Smooth muscle cell of the umbilical artery (primary cell): ENCODE measurements at places on chromosomes 7 and 10. TPM values are rescaled to one million over a fixed set of nuclear protein-coding genes. Genes with fewer than 3 reads are reported as not detected.

Gene PI4K2A
- total RNA-seq = 25.5 and 28.0 TPM in 2 replicates

Gene HPSE2
- total RNA-seq = not detected in 2 replicates

Gene EMX2
- total RNA-seq = 0.59 and 0.65 TPM in 2 replicates

Gene GHRHR
- not detected in 2 replicates for total RNA-seq

Gene ADAMTS14
- 3.6 and 4.2 TPM in 2 replicates for total RNA-seq

Gene SLC26A3
- not detected in 2 replicates for total RNA-seq

Gene OR6V1
- total RNA-seq = not detected in 2 replicates

Gene COL17A1
- 0.30 and 3.1 TPM in 2 replicates for total RNA-seq

Gene OLAH
- total RNA-seq = 0.30 and 0.65 TPM in 2 replicates

Gene C10orf53
- not detected in 2 replicates for total RNA-seq

Gene FGFR2
- total RNA-seq = 1.8 and 9.2 TPM in 2 replicates

Gene UBE2D1
- total RNA-seq = 12.8 and 16.4 TPM in 2 replicates

Gene NODAL
- not detected in 2 replicates for total RNA-seq

Gene MOSPD3
- total RNA-seq = 4.2 and 5.4 TPM in 2 replicates

Gene BTBD16
- not detected in 2 replicates for total RNA-seq

Gene CALHM1
- not detected in 2 replicates for total RNA-seq

Gene FOXP2
- total RNA-seq = 0.92 and 1.2 TPM in 2 replicates

Gene PTPN20
- total RNA-seq = 0.59 and 2.4 TPM in 2 replicates

Gene AKR1E2
- total RNA-seq = 11.9 and 22.6 TPM in 2 replicates

Gene HMX3
- not detected in 2 replicates for total RNA-seq

Gene UPP1
- 8.4 and 8.9 TPM in 2 replicates for total RNA-seq

Gene CALCR
- total RNA-seq = not detected in 2 replicates

Gene GCC1
- total RNA-seq = 28.1 and 29.1 TPM in 2 replicates

Gene NPY4R2
- total RNA-seq = 0.37 and 1.5 TPM in 2 replicates

Gene BUB3
- 89.4 and 157 TPM in 2 replicates for total RNA-seq

Gene TACC2
- total RNA-seq = 2.4 and 7.8 TPM in 2 replicates

Gene MAP3K8
- total RNA-seq = 5.7 and 19.0 TPM in 2 replicates

Gene H2BK1
- not detected in 2 replicates for total RNA-seq

Gene KIAA1549
- total RNA-seq = 3.6 and 4.5 TPM in 2 replicates

Gene PRSS1
- not detected in 2 replicates for total RNA-seq

Gene EPHA1
- 0.09 TPM in 1 of 2 replicates, not detected in the other for total RNA-seq

Gene ETV1
- total RNA-seq = 6.8 and 7.8 TPM in 2 replicates

Gene SPDYE1
- total RNA-seq = not detected in 2 replicates

Gene SOSTDC1
- total RNA-seq = under 0.01 and 0.05 TPM in 2 replicates

Gene TFPI2
- total RNA-seq = 649 and 876 TPM in 2 replicates

Gene AGAP9
- 4.8 and 5.5 TPM in 2 replicates for total RNA-seq

Gene THNSL1
- total RNA-seq = 3.9 and 6.1 TPM in 2 replicates

Gene ASAH2B
- total RNA-seq = 3.3 and 4.3 TPM in 2 replicates

Gene FXYD4
- total RNA-seq = not detected in 2 replicates
